ENCODE measurements at places on chromosomes 2 and 18. TPM values are rescaled to one million over a fixed set of nuclear protein-coding genes. Genes with fewer than 3 reads are reported as not detected.
A peak's percentile ranks its signal among the peaks of the same experiment; 100 is the strongest.

DNA sequence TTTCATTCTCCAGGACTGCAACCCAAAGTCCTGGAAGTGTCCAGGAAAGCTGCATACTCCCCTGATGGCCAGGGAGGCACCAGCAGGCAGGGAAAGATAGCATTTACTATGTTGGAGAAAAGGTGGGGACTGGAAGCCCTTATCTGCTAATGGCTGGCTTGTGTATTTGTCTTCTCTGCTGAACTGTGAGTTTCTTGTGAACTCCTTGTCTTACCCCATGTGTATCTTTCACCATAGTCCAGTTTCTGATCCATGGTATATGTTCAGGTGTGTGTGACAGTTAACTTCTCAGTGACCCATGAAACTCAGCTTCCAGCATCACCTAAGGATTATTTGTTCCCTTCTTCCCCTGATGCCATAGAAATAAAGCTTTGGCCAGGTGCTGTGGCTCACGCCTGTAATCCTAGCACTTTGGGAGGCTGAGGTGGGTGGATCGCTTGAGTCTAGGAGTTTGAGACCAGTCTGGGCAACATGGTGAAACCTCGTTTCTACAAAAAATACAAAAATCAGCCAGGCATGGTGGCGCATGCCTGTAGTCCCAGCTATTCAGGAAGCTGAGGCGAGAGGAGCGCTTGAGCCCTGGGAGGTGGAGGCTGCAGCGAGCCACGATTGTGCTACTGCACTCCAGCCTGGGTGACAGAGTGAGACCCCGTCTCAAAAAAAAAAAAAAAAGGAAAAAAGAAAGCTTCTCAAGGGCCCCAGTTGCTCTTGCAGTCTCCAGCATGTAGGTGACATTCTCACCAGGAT, 112.8 kb upstream of the MAP4K3 start:
- peaks cover 1% of the 10 kb centered on the region for H3K36me3 ChIP-seq
- DNase-seq, result no peak
- H3K4me3 ChIP-seq, result peak overlapping the region; percentile 37
- H3K4me1 ChIP-seq, result peaks cover 30% of the 10 kb centered on the region

GRCh38 chr2:6939071-6939470, 21.9 kb downstream of the RNF144A start:
- peaks cover 18% of the 10 kb centered on the region for H3K27me3 ChIP-seq
- peaks cover 34% of the 10 kb centered on the region for H3K36me3 ChIP-seq

GRCh38 chr2:187586011-187586641, 31.9 kb upstream of the TFPI start:
- no peak overlapping the region for H3K27ac ChIP-seq
- DNase-seq, result no peak
- H3K4me1 ChIP-seq, result peaks cover 9% of the 10 kb centered on the region
- H3K4me3 ChIP-seq, result no peak overlapping the region
- H3K36me3 ChIP-seq, result no peaks in the 10 kb centered on the region

- H3K27ac ChIP-seq, result no peak overlapping the region
- no peak for DNase-seq
- H3K27me3 ChIP-seq, result no peaks in the 10 kb centered on the region
- peaks cover 4% of the 10 kb centered on the region for H3K4me1 ChIP-seq
- no peak overlapping the region for H3K4me3 ChIP-seq
Observed at GRCh38 chr2:97736185-97736584, 22.8 kb downstream of the ZAP70 start.

GRCh38 chr2:39228413-39229209, 15.2 kb downstream of the CDKL4 start:
- no peaks in the 10 kb centered on the region for H3K27me3 ChIP-seq
- peaks cover 13% of the 10 kb centered on the region for H3K4me1 ChIP-seq
- no peak overlapping the region for H3K27ac ChIP-seq
- H3K4me3 ChIP-seq, result peak overlapping the region; percentile 45
- no peaks in the 10 kb centered on the region for H3K36me3 ChIP-seq

GRCh38 chr18:48359626-48360025, 49.6 kb downstream of the ZBTB7C start:
- H3K27me3 ChIP-seq, result peaks cover 22% of the 10 kb centered on the region
- peaks cover 14% of the 10 kb centered on the region for H3K4me1 ChIP-seq
- no peaks in the 10 kb centered on the region for H3K36me3 ChIP-seq
- no peak for DNase-seq

DNA sequence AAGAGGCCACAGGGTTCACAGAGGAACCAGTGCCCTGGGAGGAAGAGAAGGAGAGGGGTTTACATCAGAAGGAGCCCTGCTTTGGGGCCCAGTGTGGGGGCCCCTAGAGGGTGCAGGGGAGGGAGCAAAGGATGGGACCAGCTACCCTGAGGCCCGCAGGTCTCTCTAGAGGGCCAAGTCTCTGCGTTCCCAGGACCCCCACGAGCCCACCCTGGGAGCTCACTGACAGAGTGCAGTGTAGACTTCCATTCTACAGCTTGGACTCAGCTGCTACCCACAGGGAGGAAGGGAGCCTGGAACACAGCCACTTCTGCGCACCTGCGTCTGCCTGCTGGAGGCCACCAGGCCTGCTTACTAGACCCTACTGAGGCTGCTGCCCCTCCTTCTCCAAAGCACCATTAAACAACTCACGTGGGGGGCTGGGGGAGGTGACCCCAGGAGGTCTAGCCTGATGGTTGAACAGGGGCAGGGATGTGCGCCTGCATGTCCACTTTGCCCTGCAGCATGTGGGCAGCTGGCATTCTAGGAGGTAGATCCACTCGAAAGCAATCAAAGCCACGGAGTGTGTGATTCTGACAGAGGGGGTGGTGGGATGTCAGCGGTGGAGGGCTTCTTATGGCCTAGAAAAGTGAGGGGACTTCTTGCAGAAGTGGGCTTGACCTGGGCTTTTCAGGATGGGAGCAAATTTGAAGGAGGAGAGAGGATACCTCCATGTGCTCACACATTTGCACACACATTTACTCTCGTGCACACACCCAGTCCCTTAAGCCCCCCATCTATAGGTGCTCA, 90.2 kb downstream of the ZFP36L2 start:
- H3K4me3 ChIP-seq, result no peak overlapping the region
- peaks cover 3% of the 10 kb centered on the region for H3K27me3 ChIP-seq
- H3K27ac ChIP-seq, result peak overlapping the region; percentile 50
- peaks cover 22% of the 10 kb centered on the region for H3K4me1 ChIP-seq
- no peaks in the 10 kb centered on the region for H3K36me3 ChIP-seq
- DNase-seq, result no peak

Gene CRYGC
- not detected for total RNA-seq

Gene ALPG
- total RNA-seq, result not detected

Gene PELI1
- total RNA-seq, result 68.4 TPM

Gene AOX1
- 4.1 TPM for total RNA-seq

Gene NT5DC4
- total RNA-seq, result not detected

Gene SESTD1
- 108 TPM for total RNA-seq

Gene ARHGEF4
- total RNA-seq, result 6.5 TPM

Gene ATP6V1C2
- total RNA-seq, result 0.19 TPM
